ENCODE measurements at places on chromosomes 1 and 21.
A peak's percentile ranks its signal among the peaks of the same experiment; 100 is the strongest.

GRCh38 chr1:208419746-208420420 is 175.7 kb upstream of the PLXNA2 start:
- DNase-seq = no peak

GRCh38 chr1:157090771-157091170 is 8.8 kb downstream of the ETV3L start:
- DNase-seq = no peak

DNA sequence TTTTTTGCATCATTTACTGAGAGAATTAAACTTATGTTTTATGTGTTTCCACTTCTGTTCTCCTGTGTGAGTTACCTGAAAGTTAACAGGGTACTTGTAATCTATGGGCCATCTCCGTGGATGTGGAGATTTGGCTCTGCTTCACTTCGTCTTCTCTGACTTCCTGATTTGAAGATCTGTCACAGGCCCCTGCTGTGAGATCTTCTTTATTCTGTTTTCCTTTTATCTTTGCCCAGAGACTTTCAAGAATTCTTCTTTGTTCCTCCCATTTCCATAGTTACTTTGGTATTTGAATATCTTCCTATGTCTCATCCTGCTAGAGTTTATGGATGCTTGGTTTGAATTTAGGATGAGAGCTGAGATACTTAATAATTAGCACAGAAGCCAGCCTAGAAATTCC is 35.4 kb upstream of the PKN2 start:
- DNase-seq = no peak

GRCh38 chr1:201514466-201514865 is 7.5 kb upstream of the CSRP1 start:
- DNase-seq = no peak

DNA sequence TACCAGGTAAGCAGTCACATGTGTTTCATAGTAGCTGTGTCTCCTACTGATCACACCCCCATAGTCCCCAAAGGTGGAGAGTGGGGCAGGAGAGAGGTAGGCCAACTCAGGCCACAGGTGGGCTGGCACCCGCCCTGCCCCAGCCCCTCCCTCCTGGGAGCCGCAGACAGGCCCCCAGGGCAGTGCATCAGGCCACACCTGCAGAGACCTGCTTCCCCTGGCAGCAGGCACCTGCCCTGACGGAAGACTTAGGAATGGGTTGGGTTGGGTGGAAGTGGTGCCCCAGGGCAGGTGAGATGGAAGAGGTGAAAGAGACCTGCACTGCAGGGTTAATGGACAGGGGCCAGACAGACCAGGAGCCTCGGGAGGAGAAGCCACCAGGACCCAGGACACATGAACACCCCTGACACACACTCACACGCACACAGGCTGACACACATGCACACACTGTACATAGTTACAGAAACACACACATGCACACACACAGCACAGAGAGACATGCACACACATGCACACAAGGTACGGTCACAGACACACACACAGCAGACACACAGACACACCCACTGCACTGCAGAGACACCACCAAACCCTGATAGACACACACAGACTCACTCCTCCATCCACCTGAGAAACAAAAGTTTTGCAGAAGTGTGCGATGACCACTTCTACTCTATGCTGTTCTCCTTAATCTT is 1.7 kb upstream of the COL18A1 start:
- no peak for DNase-seq

GRCh38 chr1:22137004-22137720 is 5.7 kb downstream of the WNT4 start:
- peak; percentile 34 for DNase-seq

DNA sequence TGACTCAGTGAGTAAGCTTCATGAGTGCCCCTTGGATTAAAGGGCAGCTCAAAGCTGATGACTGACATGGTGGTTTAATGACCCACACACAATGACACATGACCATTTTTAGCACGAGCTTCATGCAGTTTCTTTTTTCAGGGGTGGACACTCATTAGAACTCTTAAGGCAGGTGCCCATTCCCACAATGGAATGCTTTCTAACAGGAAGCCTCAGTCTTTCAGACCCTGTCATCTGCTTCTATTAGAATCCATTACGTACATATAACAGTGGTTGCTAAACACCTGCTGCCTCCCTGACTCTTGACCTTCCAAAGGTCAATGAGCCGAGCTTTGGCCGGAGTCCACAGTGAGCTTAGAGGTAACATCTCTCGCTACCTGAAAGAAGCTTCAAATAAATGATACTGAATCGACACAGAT is 27.4 kb downstream of the AKNAD1 start:
- DNase-seq = no peak

DNA sequence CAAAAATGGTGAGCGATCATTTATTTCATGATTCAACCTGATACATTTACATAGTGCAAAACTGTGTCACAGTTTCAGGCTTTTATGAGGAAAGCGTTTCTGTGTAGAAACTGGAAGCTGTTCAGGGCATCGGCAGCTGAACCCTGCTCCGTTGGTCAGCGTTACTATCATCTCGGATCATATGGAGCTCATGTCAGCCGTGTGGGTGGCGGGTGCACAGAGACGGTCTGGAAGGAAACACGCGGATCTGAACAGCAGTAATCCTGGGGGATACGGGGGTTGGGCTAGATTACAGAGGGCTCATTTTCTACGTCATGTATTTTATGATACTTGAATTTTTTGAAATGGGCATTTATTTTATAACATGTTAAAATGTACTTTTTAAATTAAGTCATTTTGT is 15.1 kb downstream of the C1orf174 start:
- no peak for DNase-seq

DNA sequence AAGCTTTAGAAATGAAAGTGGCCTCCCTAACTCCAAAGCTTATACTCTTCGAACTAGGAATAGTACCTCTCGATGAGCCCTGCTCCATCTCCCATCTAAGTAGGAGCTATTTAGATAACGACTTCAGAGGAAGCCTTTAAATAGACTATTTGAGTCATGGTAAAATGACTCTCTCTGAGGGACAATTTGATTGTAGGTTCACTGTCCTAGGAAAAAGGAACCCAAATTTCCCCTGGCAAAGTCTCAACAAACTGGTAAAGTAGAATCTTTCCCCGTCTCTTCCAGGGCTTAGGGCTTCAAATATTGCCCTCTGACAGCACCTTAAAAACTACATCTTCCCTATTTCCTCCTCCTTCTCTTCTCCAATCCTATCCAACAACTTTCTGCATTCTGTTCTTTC is 2.0 kb upstream of the FCER1A start:
- no peak for DNase-seq

DNA sequence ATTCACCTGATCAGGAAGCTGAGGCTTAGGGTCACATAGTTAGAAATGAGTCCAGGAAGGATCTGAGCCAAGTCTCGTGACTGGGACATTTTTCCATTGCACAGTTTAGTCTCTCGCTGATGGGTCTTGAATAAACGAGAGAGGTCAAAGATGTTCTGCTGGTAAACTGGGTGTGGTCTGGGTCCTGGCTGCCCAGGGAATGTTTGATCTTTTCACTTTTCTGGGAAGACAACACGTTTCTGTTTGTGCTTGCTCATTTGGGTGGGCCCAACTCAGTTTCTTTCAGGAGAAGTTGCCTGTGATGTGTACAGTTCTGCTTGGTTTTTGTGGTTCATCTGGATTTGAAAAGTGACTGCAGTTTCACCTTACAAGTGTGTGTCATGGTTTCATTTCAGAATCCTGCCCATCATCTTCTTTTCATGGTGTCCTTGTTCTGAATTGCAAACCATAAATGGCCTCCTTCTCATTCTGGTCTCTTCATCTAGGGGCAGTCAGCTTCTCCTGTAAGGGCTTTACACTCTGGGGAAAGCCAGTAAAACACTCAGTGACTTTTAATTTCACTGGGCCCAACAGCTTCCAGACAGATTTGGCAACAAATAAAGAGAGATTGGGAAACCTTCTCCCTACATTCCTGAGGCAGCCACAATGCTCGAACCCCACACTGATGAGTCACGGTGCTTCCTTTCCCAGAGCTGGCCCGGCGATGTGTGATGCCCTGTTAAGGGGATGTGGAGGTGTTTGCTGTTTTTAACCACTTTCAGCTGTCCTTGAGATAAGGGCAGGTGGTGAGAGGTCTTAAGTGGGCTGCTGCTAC is 7.2 kb upstream of the TACSTD2 start:
- no peak for DNase-seq

DNA sequence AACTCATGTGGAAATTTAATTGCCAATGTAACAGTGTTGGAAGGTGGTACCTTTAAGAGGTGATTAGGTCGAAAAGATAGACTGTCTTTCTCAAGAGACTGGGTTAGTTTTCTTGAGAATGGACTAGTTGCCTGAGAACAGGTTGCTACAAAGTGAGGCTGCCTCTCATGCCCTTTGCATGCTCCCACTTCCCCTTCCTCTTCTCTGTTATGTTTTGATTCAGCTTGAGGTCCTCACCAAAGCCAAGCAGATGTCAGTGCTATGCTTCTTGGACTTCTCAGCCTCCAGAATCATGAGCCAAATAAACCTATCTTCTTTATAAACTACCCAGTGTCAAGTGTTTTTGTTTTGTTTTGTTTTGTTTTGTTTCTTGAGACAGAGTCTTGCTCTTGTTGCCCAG is 187.0 kb upstream of the RUNX1 start:
- no peak for DNase-seq

- DNase-seq = no peak
These were observed 73.4 kb downstream of the BACE2 start for GRCh38 chr21:41241341-41241740.

GRCh38 chr21:17709266-17709611 is 96.5 kb upstream of the BTG3 start:
- DNase-seq = no peak

DNA sequence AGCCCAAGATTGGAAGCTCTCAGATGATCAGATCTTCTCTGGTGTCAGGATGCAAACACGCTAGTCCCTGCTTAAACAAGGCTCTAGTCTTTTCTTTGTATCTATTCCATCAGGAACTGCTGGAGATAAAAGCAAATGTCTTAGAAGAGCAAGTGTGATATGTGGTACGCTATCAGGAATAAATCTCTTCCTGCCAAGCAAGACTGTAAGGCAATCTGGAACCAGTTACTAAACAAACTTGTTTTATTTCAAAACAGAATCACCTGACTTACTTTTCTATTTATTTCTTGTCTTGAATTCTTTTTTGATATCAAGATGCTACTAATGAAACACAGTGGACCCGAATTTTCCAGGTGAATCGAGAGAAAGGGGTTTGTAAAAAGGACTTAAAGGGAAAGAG is 139.9 kb upstream of the ZNF644 start:
- DNase-seq = no peak

DNA sequence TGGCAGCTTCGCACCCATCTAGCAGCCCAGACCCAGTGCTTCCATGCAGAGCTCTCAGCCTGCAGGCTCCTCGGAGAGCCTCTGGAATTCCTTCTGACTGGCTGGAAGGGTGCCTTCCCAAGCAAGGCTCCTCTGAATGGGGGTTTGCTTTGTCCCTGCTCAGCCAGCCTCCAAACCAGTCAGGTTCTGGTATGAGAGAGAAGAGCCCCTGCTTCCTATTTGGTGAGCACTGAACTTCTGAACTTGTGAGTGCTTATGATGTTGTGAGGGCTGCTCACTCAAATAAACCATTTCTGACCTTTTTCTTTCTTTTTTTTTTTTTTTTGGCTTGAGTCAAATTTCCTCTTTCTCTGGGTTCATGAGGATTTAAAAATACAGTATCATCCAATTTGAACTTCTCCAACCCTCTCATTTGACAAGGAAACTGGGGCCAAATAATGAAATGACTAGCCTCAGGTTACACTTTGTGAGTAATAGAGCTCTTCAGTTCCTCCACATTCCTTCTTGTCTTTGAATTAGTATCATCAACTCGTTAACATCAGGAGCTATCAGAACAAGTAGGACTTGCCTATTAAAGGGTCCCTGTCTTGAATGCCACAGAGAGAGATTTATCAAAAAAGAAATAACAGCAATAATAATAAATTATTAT is 39.6 kb downstream of the GFI1 start:
- DNase-seq = no peak

DNA sequence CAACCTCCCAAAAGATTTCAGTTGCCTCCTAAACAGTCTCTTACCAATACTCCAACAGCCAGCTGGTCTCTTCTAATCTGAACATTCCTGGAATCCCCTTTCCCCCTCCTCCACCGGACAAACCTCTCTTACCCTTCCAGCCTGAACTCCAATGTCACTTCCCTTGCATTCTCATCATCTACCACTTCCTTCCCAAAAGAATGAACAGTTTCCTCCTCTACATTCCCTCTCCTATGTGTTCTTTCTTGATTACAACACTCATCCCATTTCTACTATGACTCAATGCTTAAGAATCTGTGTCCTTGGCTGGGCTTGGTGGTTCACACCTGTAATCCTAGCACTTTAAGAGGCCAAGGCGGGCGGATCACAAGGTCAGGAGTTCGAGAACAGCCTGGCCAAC is 417.1 kb downstream of the SETD4 start:
- DNase-seq = no peak

- DNase-seq = peak; percentile 52
These were observed 3.9 kb upstream of the CD58 start for GRCh38 chr1:116574581-116575291.

DNA sequence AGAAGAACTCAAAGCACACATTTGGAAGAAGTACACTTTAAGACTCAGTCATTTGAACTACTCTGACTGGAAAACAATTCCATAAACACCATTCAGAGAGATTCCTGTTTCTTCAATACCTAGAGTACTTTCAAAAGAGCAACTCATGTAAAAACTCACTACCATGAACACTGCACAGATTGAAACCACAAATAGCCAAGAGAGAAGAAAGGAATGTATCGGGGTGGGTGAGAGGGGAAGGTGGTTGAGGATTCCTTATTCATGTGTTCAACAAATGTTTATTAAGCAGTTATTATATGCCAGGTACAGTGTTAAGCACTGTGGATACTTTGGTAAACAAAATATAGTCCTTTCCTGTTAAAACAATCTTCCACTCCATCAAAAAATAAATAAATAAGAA is 64.7 kb downstream of the NRIP1 start:
- no peak for DNase-seq

DNA sequence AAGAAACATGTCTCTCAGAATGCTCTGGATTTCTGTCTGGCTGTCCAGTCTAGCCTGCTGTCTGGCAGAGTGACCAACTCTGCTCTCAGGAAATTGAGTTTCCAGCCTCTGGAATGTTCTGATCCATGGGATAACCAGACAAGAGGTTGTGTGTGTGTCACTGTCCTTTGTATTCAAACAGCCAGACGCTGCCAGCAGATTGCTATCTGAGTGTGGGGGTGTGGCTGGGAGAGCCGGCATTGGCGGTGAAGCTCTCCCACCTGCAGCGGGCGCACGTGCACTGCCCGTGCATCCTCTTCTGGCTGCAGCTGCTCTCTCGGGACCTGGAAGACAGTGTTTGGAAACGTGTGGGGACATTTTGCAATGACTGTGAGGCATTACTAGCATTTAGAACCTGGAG is 26.1 kb downstream of the PKP1 start:
- DNase-seq = peak; percentile 78

GRCh38 chr1:92134331-92134730 is 54.2 kb downstream of the BTBD8 start:
- no peak for DNase-seq

DNA sequence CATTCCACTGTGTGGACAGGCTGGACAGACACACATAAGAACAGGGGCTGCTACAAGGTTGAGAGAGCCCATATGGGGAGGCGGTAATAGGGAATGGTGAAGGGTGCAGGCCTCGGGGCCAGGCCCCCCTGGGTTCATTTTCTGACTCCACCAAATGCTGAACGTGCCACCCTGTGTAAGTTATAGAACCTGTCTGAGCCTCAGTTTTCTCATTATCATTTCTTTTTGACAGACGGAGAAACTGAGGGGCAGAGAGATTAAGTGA is 569.5 kb downstream of the PTPRU start:
- no peak for DNase-seq

GRCh38 chr1:33918368-33918767 is 54.5 kb downstream of the HMGB4 start:
- no peak for DNase-seq
